Stimulated activated CD4-positive, alpha-beta T cell treated with anti-CD3 and anti-CD28 coated beads, Interleukin-1b, Interleukin-23, amount 100 ng/mL, for 1 hour (primary cell): ENCODE measurements at places on chromosomes 2 and 18.

GRCh38 chr18:22467760-22468553 lies 50.2 kb upstream of the CTAGE1 start:
- no peak for DNase-seq

- no peak for DNase-seq
These were observed 24.9 kb downstream of the HADHB start for GRCh38 chr2:26269571-26270158.

DNA sequence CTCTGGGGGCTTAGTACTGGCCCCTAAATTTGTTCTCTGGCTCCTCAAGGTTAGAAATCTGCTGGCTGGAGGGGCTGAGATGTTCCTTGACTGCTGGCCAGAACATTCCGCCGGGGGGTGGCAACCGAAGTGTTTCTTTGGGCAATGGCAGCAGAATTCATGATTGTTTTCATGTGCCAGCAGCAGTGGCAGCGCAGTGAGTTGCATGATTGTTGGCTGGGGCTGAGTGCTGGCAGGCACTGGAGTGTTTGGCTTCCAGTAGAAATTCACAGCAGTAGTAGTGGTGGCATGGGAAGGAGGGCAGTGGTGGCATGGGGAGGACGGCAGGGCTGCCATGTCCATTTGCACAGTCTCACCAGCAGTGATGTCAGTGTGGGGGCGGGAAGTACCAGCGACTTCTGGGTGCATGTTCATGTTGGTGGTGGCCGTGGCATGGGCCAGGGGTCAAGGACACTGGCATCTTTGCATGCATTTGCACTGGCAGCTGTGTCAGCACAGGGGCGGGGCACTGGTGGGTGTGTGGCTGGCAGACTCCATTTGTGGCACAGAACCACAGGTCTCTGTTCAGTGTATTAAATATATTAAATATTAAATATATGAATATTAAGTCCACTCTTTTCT lies 130.6 kb upstream of the CDH7 start:
- no peak for DNase-seq

DNA sequence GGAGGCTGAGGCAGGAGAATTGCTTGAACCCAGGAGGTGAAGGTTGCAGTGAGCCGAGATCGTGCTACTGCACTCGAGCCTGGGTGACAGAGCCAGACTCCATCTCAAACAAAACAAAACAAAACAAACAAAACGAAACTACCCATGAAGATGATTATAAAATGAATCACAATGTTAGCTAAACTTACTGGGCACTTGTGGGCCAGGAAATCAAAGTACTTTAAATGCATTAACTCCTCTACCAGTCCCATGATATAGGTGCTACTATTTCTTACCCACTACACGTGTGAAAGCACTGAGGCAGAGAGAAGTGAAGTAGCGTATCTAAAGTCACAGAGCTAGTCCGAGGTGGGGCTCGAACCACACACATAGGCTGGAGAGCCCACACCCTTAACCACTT lies 53.6 kb downstream of the POLE4 start:
- no peak for DNase-seq

DNA sequence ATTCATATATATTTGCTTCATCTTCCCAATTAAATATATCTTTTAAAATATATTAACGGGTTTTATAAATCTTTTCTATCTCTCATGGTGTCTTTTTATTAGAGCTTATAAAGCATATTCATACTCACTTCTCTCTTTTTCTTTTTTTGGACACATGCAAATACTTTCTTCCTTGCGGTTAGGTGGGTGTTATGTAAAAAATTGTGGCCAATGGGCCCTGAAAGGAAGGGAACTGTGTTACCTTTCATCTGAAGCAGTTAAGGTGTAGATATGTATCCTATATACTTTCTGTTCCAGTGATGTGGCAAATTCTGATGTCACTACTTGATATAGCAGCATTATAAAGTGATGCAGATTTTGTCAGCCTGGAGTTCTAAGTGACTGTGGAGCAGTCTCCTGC lies 714.5 kb downstream of the PLCL1 start:
- no peak for DNase-seq

DNA sequence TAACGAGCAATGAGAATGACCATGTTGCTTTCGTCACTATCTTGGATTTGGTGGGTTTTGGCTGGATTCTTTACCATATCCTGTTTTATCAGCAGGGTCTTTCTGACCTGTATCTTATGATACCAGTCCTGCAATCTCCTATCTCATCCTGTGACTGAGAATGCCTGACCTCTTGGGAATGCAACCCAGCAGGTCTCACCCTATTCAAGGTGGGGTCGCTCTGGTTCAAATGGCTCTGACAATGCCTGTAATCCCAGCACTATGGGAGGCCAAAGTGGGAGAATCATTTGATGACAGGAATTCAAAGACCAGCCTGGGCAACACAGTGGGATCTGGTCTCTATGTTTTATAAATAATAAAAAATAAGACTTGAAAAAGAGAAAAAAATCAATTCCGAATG lies 173.5 kb downstream of the ACTR3 start:
- no peak for DNase-seq

DNA sequence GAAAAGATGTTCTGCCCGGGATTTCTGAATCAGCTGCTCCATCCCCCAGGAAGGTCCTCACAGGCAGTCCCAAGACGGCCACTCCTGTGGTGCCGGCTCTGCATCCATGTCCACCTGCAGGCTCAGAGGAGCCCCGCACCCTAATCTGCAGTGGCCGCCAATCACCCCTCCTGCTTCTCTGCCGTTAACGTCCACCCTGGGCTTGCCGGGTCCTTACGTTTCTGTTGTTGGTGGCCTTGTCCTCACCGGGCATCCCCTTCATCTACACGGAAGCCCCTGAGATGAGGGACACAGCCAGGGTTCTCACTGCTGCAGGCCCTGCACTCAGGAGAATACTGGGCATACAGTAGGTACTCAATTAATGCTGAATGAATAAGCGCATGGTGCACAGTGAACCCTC lies 131.5 kb upstream of the SNTG2 start:
- no peak for DNase-seq

DNA sequence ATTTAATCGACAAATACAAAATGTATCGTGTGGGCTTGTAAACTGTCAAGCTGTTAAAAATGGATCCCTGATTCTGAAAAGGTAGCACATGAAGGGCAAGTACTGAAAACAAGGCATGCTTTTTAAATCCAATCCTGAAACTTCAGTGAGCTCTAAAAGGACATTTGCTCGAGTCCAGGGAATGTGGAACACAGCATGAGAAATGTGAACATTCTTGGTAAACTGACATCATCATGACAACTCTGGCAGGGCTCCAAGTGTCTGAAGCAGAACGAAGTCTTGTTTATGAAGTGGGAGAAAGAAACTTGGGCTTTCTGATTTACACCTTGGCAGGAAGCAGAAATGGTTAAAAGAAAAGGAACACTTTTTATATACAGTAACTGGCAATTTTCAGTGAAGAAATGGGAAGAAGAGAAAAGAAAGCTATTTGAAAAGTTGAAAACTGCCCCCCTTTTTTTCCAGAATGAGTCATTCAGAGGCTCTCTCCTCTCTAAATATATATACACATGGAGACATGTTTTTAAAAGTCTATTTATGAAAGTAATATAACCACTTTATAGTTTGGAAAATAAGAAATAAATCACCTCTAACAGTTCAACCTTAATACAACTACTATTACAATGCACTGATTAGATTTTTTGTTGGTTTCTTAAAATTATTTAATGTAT lies 120.8 kb downstream of the GAREM1 start:
- DNase-seq: no peak

GRCh38 chr2:65331336-65332025 lies 100.9 kb downstream of the SPRED2 start:
- no peak for DNase-seq

- no peak for DNase-seq
These were observed 93.5 kb downstream of the TNS1 start for GRCh38 chr2:217909156-217909820.

- no peak for DNase-seq
These were observed 12.1 kb upstream of the TTN start for GRCh38 chr2:178819147-178819875.

GRCh38 chr2:57876313-57876712 lies 170.3 kb upstream of the VRK2 start:
- DNase-seq: no peak

DNA sequence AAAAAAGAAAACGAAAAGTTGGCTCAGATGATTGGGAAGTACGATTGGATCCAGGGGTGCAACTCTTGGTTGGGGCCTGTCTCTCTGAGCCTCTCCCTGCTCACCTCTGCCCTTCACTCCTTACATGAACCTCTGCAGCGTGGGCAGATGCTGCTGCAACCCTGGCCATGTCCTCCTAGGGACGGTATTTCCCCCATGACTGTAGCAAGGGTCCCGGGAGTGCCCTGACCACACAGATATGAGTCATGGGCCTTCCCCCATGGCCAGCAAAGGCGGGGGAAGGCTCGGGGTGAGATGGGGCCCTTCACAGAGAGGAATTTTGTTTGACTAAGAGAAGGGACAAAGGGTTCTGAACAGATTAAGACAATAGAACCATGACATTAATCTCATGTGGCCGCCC lies 129.0 kb downstream of the NCK2 start:
- DNase-seq: no peak

DNA sequence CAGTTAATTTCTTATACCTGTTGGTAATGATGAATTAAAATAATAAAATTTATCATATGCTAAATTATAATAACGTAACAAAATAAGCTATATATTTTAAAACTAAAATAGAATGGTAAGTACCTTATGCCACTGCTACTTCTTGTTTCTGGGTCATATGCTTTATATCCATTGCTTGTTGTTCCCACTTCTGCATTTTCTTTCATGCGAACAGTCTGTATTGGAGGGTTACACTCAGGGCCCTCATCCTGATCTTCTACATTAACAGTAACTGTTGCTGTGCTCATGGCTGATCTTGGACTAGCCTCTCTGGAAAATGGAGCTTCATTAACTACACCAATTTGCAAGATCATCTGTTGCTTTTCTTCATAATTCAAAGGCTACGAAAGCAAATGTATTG lies 22.2 kb downstream of the DSC2 start:
- DNase-seq: no peak

GRCh38 chr2:121297217-121297830 lies 12.3 kb upstream of the TFCP2L1 start:
- DNase-seq: no peak
